ENCODE measurements at places on chromosomes 13 and 19.

- DNase-seq = no peak
Measured at GRCh38 chr19:14992780-14993179, 13.1 kb upstream of the SLC1A6 start.

DNA sequence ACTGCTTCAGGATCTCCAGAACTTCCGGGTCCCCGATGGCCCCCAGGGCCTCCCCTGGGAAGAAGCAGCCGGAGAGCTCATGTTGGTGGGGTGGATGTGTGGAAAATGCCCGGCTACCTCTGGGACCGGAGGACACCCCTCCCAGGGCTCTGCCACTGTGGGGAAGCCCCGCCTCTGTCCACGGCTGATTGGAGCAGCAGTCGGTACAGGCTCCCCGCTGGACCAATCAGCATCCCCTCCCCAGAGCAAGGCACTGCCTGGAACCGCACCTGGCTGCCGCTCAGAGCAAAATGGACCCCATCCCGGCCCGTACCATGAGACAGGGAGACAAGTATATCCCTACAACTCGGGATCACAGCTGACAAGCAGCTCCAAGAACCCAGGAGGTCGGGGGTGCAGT, 6.4 kb downstream of the DOHH start:
- DNase-seq = no peak

DNA sequence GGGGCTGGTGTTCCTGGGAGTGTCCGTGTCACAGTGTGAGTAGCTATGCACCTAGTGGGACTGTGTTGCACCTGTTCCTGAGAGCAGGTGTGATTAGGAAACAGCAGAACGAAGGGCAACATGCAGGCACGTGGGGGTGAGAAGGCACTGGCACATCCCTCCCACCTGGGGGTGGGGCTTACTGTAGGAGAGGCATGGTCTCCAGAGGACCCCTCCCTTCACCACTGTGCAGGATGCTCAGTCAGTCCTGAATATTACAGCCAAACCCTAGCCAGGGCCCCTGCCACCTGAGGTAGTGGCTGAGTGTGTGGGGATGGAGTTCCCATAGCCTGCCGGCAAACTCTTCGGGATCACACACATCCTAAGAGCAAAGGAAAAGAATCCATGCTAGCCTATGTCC, 99.2 kb downstream of the ZDHHC20 start:
- no peak for DNase-seq

DNA sequence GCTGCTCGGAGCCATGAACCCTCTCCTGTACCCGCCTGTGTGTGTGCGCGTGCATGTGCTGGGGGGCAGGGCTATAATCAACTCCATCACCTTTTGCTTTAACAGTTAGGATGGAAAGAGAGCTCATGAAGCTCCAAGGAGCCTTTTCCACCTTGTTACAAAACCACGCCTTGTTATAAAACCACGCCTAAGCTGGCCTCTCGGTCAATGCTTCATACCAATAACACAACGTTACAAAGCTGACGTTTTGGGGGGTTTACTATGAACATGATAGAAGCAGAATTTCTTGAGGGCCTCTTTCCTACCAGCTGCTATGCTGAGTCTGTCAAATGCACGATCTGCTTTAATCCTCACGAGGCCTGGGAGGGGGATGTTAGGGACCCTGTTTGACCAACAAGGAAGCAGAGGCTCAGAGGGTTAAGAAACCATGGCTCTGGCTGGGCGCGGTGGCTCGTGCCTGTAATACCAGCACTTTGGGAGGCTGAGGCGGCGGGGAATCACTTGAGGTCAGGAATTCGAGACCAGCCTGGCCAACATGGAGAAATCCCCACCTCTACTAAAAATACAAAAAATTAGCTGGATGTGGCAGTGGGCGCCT, 11.9 kb downstream of the CAPS start:
- DNase-seq = no peak

DNA sequence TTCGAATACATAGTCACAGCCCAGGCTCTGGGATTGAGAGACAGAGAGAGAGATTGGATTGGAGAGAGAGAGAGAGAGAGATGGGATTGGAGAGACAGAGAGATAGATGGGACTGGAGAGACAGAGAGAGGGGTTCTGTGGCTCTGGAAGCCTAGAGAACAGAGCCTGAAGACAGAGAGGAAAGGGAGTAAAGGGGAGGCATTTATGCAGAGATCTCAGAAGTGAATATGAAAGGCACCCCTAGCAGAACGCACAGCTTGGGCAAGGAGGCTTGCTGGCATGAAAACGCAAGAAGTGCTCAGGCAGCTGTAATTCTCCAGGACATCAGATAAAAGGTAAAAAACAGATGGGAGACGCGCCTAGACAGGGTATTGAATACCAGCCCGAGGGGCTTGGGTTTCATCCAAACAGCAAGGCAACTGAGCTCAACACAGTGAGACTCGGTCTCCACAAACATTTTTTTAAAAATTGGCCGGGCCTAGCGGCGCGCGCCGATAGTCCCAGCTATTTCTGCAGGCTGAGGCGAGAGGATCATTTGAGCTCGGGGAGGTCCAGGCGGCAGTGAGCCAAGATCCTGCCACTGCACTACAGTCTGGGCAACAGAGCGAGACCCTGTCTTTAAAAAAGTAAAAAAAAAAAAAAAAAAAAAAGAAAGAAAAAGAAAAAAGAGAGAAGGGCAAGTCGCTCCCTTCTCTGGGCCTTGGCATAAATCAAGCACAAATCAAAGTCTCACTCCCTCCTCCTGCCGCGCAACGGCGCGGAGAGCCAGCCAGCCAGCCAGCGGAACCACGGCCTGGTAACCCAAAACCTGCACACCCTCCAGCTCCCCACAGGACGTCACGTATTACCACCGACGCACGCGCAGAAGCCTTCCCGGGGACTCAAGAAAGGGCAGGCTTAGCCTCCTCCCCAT, 774 bp upstream of the PPP2R1A start:
- DNase-seq = no peak

DNA sequence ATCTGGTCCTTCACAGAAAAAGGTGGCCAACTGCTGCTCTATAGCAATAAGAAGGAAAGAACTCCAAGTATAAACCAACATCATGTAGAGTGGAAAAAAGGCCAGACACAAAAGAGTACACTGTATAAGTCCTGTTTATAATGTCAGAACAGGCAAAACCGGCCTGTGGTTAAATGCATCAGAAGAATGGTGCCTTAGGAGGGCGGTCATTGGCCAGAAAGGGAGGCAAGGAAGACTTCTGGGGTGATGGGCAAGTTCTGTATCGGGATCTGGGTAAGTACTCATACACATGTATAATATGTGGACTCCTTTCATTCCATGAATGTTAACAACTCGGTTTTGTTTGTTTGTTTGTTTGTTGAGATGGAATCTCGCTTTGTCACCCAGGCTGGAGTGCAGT, 4.1 kb downstream of the ETHE1 start:
- DNase-seq = no peak

- no peak for DNase-seq
Measured at GRCh38 chr19:41323430-41324125, 13.6 kb downstream of the CCDC97 start.

DNA sequence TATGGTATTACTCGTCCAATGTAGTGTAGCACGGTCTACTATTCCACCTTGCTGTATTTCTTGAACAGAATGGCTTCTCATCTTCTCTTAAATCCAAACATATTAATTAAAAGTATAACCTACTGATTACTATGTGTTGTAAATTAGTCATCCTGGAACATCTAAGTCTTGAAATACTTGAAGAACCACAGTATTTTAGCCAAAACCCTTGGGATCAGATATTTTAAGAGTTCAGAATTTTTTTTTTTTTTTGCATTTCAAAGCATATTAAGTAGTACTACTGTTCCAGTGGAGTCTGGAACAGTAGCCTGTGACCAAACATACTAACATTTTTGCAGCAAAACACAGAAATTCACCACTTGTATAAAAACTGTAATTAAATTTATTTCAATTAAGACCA, 30.1 kb downstream of the ZC3H13 start:
- DNase-seq = no peak

DNA sequence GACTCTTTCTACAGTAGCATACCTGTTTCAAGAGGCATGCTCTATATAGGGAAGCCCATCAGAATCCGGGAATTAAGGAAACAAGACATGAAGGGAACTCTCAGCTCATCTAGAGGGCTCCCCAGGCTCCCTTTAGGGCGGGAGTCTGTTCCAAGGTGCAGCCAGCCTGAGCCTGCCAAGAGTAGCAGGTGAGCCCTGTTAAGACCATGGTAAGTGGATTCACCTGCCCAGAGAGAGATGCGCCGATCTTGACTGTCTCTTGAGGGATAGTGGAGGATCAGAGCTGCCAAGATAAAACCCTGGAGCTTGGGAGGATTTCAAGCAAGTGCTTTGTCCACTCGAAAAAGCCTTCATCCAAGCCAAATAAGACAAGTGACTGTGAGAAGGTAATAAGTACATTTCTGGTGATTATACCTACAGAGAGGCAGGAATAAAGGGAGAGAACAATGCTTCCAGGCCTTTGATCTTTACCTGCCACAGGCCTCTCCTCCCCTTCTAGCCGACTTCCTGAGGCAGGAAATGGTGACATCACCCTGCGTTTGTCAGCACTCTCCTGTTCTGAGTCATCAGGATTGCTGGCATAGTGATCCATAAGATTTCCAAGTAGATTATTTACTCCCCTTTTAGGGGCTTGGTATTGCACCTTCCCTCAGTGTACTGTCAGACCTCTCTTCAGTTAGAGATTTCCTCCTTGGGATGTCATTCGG, 31.5 kb downstream of the KLF5 start:
- no peak for DNase-seq

- DNase-seq = no peak
Measured at GRCh38 chr19:32830231-32831014, 39.1 kb downstream of the SLC7A9 start.

- no peak for DNase-seq
Measured at GRCh38 chr13:96274046-96274445, 184.1 kb downstream of the HS6ST3 start.

GRCh38 chr13:98853771-98854221, 101.3 kb upstream of the SLC15A1 start:
- no peak for DNase-seq

DNA sequence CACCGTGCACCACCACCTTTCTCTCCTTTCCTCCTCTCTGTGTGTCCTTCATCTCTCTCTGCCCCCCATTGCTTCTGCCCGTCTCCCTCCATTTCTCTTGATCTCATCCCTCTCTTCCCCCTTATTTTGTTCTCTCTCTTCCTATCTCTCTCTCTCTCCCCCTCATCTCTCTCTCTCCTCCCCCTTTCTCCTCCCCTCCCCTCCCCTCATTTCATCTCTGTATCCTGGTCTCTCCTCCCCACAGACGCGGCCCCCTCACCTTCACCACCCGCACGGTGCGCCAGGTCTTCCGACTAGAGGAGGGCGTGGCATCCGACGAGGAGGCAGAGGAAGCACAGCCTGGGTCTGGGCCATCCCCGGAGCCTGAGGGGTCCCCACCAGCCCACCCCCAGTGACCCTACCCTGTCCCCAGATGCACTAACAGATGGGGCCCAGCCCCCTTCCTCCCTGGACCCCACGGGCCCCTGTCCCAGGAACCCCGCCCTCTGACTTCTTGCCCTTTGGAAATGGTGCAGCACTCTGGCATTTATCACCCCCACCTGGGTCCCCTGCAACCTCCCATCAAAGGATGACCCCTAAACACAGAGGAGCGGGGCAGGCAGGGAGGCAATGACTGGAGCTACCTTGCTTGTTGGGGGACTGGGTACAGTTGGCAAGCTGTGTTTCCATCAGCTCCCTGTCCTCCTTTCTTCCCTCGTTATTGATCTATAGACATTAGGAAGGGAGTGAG, 19.6 kb downstream of the KCNC3 start:
- no peak for DNase-seq

DNA sequence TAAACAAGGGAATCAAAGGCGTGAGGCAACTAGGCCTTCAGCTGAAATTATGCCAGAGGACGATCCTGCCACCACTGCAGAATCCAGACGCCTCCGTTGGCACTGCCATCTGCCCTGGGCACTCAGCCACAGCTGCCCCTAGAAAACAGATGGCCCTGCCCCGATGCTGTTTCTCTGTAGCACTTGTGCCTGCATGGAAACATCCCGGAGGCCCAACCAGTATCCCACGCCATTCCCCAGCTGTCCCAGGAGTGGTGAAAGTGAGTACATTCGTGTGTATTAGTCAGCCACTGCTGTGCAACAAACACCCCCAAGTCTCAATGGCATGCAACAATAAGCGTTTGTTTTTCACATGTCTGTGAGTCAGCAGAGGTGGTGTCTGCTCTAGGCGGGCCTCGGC, 8.9 kb upstream of the CRTC1 start:
- no peak for DNase-seq

- no peak for DNase-seq
Measured at GRCh38 chr13:48739386-48739964, 85.7 kb downstream of the CYSLTR2 start.

DNA sequence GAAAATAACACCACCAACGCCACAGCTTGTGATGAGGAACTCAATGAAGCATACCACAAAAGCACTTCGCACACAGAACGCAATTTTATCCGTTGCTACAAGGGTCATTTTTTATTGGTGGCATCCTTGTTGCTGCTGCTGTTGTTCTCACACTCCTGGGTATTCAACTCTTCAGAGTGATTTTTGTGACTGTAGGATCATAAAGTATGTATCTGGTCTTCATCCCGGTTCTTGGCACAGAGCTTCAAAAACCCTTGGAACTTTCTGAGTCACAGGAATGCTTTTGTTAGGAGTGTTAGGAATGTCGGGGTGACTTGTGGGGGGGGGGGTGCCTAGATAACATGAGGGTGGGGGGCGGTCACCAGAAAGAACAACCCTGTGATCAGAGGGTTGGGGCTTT, 108.4 kb downstream of the ZNF557 start:
- no peak for DNase-seq

- DNase-seq = no peak
Measured at GRCh38 chr13:79781829-79782540, 301.0 kb downstream of the NDFIP2 start.

GRCh38 chr19:46602392-46603194, 1.5 kb downstream of the CALM3 start:
- no peak for DNase-seq

DNA sequence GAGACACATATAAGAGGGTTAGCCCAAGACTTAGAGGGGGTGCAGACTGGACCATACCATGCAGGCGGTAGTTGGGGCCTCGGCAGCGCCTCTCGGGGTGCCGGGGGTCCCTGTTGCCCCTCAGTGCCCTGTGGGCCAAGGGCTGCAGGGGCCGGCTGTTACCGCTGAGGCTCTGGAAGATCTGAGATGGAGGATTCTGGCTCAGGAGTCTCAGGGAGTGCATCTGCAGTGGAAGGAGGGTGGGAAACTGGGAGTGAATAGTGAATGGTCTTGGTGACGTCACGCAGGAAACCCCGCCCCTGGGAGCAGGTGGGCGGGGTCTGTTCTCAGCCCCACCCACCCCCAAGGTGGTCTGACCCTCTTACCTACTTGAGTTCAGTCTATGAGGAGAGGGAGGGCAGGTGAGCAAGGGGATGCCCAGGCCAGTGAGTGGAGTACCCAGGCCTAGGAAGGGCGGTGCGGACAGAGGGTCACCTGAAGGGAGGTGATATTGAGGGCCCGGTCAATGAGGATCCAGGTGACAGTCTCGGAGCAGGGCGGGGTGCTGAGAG, 1.7 kb upstream of the DBP start:
- no peak for DNase-seq

Measured in stimulated activated CD8-positive, alpha-beta memory T cell treated with anti-CD3 and anti-CD28 coated beads, Interleukin-7, amount 100 ng/mL, for 1 hour (primary cell).